Glutamatergic neuron (in vitro differentiated cells): ENCODE measurements at places on chromosomes 1 and 21. TPM values are rescaled to one million over a fixed set of nuclear protein-coding genes. Genes with fewer than 3 reads are reported as not detected.

GRCh38 chr1:77202751-77203150, 16.5 kb downstream of the PIGK start:
- DNase-seq: no peak

S100A4 gene
- total RNA-seq: 4.7 TPM

BTBD19 gene
- 5.9 TPM for total RNA-seq

GJA4 gene
- not detected for total RNA-seq

IVL gene
- total RNA-seq: not detected

RGS8 gene
- total RNA-seq: 3.5 TPM

- no peak for DNase-seq
These were observed 10.6 kb upstream of the F3 start for GRCh38 chr1:94552071-94552586.

DNA sequence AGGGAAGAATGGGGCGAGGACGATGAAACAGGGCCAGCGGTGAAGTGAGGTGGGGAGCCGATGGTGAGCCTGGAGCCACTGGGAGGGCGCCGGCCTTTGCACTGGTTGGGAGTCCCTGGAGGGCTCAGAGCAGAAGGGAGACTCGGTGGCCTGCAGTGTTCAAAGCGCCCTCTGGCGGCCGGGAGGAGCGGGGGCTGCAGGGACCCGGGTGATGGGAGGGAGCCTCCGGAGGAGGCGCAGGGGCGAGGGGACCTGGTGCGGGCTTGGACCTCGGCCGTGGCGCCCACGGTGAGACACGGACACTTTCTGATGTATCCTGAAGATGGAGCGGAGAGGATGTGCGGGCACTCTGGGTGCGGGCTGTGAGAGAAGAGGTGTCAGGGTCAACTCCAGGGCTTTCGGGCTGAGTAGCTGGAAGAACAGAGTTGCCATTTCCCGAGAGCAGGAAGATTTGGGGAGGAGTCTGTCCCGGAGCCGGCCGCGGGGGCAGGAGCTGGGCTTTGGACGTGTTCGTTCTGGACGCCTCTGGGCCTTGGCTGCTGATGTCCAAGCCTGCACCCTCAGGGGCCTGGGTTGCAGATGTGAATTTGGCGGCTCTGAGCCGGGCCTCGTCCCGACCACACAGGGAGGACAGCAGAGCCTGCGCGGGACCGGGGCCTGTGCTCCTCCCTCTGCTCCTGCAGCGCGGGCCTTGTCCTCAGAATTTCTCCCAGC, 29.7 kb downstream of the HEYL start:
- peak; percentile 80 for DNase-seq

DNA sequence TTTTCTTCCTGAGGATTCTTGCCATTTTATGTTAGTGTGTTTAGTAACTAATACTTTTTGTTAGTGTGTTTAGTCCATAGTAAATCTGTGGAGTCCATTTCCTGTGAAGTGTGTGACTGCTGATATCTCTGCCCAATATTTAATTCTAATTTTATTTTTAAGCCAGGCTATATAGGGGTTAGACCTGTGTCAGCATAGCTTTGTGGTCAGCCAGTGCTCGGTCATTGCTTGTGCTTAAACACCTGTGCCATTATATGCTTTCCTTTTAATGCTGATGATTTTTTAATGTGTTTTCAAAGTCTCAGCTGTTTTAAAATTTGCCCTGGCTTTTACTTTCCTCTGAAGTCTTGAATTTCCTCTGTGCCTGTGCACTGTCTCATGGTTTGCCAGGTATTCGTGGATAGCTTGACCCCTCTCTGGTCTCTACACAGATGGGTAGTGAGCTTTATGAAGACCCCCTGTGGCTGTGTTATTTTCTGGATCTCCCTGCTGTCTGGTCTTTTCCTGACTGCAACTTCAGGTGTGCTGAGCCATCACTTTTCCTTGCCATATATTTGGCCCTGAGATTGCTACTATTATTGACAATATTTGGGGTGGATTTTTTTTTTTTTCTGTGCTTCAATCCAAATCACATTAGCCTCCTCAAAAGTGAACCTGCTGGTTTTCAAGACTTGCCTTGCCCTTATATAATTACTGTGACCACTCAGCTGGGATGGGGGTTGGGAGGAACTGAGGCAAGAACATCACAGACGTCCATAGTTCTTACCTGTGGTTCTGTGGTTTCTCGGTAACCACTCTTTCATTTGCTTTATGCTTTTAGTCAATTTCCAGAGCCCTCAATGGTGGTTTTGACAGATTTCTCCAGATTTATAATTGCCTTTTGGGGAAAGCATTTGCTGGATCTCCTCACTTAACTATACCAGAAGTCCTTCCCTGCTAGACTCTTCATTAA, 59.6 kb downstream of the RPS6KC1 start:
- no peak for DNase-seq

DNA sequence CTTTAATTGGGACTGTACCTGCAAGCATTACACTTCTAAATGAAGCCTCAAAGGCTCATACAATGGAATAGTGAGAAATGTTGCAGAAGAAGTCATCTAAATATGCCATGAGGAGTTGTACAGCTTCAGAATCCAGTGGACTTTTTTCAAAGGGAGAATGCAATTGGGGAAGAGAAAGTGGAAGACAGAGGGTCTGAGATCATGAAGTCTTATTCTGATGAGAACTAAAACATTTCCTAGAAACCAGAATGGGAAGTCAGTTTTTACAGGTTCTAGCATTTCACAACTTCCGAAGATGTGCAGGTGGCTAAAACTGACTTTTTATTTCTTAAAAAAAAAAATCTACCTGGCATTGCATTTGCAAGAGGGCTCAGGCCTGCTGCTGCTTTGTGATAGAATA, 424.4 kb upstream of the RUNX1 start:
- no peak for DNase-seq

DNA sequence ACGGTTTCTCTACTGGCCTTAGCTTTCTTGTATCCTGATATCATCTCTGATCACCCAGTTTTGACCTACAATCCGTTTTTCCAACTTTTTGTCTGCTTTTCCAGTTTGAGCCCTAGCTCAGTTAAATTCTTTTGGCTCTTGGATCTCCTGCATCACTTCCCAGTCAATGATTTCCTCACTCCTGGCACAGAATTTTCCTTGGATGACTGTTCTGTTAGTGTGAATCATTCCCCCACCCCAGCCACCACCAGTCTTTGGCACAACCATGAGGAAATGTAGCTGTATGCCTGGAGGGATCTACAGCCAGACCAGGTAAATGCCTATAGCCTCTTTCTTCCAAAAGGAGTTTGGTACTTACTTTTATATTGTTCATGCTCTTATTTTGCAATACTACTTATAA, 187.2 kb upstream of the PTGFR start:
- no peak for DNase-seq

DNA sequence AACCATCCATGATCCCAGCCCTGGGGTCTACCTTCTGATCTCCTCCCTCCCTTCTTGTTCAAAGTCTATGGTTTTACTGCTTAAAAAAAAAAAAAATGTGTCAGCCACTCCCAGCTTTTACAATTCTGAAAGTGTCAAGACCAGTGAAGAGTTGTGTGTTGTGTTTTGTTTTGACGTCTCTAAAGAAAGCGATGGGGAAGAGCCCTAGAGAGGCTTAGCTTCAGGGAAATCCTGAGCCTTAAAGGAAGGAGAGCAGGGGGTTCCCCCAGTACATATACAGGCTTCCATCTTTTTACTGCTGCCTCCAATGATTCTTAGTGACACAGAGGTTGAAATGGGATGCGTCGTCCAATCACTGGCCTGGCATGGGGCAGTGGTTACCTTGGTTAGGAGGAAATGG, 13.9 kb upstream of the FMOD start:
- no peak for DNase-seq

DNA sequence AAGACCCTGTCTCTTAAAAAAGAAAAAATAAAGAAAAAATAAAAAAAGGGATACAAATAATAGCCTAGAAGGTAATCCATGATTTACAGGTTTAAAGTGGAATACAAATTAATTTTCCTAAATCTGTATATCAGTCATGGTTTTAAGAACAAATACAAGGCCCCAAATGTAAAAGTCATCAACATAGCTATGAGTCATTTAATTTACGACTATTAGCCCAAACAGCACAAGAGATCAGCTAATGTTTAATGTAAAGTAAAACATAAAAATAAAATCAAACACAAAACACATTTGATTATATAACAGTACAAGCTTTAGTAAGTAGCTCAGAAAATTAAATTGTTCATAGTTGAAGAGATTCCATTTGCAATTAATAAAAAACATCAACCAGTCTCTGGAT, 20.3 kb upstream of the TAL1 start:
- no peak for DNase-seq

GRCh38 chr21:45988366-45989347, 7.1 kb downstream of the COL6A1 start:
- no peak for DNase-seq

KRTAP19-6 gene
- not detected for total RNA-seq

DNA sequence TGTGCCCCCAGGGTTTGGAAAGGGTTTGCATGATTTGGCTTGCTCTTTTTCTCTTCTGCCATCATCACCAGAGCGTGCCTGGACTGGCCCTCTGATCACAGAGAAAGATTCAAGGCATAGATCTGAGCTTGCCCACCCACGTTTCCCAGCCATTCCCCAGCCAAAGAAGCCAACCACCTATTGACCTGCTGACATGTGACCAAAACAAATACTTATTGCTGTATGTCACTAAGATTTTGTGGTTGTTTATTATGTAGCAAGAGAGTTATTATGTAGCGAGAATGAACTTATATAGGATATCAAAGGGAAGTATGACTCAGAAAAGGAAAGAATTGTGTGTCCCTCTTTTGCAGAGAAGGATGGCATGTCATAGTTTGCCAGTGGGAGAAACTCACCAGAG, 59.9 kb downstream of the UBE2U start:
- no peak for DNase-seq

GRCh38 chr1:233244183-233244582, 51.3 kb downstream of the PCNX2 start:
- no peak for DNase-seq

GATAD2B gene
- total RNA-seq: 57.6 TPM

- no peak for DNase-seq
These were observed 22.6 kb downstream of the RCAN1 start for GRCh38 chr21:34592120-34592955.
